ENCODE measurements at places on chromosomes 5 and 9.

DNA sequence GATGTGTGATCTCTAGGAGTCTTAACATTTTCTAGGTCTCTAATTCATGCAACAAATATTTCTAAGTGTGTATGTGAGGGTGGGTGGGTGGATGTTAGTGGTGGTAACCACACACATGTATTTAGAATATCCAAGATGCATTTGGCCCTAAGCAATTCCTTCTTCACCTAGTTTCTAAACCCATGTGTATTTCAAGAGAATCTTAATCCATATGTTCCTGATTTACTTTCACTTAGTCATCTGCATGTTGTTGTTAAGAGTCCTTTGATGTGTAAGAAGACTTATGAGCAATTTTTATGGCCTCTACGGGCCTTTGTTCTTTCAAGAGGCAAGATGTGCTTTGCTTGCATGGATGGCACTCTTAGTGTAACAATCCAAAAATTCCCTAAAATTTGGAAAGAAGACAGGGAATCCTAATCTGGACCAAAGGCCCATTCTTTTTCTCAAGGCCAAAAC, 282.6 kb downstream of the SPATA31D1 start:
- no peak for DNase-seq

- DNase-seq: no peak
Observed at GRCh38 chr5:14465116-14465515, 116.5 kb upstream of the OTULINL start.

DNA sequence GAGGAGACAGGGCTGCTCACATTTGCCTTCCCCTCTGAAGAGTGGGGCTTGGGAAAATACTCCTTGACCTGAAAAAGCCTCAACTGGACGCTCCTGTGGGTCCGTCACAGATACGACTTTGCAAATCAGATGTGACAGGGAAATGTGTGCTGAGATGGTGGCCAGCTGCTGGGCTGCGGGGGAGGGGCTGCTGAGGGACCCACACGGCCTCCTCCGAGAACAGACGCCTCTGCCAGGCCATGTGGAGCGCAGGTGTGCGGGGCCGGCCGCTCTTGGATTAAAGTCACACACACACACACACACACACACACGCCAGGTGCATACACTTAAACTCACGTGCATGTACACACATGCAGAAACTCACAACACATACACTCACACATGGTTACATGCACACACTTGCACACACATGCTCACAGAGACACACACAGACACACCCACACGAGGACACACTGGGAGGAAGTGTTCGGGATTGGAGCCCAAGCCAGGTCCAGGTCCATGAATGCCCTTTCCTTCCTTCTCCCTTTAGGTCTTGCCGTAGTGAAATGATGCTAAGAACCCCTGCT, 167.4 kb downstream of the GAPVD1 start:
- no peak for DNase-seq

DNA sequence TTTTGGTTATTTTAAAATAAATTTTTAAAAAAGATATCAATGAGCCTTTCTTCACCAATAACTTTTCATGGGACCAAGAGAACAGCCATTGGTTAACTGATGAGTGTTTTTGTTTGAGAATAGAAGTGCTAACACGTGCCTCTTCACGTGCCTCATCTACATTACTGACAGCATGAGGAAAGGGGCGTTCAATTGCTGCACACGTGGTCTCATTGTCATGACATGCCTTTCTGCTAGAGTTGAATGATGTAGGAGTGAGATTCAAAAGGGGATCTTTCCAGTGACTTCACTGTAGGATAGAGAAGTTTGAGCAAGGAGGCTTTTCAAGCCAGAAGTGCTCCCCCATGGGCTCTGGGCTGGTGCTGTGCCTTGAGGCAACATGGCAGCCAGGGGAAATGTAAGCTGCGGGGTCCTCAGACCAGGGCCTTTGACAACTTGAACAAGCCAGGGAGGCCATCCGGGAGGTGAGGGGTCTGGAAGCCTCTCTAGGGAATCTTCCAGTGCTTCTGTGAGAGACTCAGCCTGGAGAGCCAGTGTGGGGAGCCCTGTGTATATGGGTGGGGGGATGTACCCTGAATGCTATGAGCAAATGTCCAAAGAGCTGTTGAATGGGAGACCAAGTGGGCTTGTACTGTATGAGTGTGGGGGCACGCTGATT, 51.2 kb upstream of the FSTL4 start:
- DNase-seq: no peak

GRCh38 chr9:121692606-121693387, 41.4 kb downstream of the DAB2IP start:
- DNase-seq: no peak

- DNase-seq: no peak
Observed at GRCh38 chr5:98763001-98763630, 10.3 kb upstream of the RGMB start.

DNA sequence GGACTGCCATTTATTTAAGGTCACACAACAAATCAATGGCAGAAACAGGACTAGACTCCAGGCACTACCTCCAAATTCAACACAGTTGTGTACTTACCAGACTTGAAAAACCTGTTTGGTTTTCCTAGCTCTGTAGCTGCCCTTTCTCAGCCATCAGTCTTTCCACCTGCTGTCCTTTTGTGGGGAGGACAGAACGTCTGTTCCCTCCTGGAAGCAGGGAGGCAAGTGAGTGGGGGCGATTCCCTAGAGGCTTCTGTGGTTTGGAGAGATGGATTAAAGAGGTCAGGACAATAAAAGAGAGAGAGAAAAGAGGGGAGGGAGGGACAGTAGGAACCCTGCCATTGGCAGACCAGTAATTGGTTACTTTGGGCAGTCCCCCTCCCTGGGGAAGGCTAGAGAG, 14.7 kb downstream of the ASTN2 start:
- DNase-seq: peak; percentile 74

GRCh38 chr5:143445776-143446175, 42.3 kb upstream of the NR3C1 start:
- DNase-seq: no peak

DNA sequence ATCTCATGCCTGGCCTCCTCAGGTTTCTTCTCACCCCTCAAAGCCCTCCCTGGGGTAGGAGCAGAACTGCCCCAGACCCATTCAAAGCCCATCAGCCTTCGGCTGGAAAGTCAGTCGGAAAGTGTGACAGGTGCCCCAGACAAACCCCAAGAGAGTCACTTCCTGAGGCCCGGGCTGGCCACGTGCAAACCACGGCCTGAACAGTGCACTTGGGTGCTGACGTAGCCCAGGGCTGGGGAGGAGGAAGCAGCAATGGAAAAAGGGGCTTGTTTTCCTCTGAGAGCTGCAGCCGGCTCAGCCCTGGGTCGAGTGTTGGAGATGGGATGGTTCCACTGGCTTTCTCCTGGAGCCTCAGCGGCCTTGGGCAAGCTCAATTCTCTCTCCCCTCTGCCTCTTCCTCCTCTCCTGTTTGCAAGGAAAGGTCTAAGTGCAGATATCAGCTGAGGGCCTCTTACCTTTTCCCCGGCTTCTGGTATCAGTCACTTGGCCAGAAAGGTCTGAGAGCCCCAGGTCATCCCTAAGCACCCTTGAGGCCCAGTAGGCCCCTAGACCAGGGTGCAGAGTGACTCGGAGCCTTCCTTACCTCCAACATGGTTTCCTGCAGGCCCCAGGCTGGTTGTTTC, 5.9 kb upstream of the EGR1 start:
- DNase-seq: no peak

DNA sequence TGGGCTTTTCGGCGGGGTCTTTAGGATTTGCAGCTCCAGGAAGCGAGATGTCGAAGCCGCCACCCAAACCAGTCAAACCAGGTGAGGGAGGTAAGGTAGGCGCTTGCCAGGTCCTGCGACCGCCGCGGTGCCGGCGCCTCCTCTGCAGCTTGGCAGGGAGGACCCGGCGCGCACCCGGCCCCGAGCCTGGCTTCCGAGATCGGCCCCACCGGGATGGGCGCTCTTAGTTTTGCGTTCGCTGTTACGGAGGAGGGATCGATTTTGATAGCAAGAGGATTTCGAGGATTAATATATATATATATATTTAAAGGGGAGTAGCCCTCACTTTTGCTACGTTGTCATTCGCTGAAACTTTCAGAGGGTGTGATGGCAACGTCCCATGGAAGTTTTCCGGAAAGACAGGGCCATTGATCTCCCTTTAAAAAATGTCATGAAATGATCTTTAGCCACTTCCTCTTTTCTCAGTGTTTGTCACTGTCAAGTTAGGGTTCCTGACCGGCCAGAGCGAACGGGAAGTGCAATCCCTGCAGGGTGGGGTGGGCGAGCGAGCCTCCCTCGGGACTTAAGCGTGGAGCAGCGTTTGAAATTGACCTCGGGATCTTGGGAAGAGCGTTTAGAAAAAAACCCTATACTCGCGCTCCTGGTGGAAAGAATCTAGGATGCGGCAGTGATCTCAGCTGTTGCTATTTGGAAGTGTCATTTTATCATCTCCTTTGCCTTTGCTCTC, 495 bp downstream of the OSTF1 start:
- DNase-seq: peak; percentile 85

GRCh38 chr9:114852050-114852594, 46.3 kb upstream of the TNFSF15 start:
- DNase-seq: peak; percentile 48

DNA sequence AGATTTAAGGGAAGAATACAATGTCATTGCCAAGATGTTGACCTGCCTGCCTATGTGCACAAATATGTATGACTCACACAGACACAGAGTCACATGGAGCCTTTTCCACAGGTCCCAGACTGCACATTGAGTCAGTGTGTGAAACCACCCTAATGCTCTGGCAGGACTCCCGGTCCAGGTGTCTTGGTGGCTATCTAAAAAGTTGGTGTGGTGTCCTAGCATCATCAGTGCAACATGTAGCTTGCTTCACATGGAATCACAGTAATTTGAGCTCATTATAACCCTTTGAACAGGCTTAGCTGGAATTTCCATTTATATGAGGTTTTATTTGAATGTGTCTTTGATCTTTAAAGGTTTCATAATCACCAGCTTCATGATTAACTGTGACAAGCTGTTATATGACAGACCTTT, 10.7 kb downstream of the IFNA5 start:
- DNase-seq: peak; percentile 46

- no peak for DNase-seq
Observed at GRCh38 chr9:135896205-135896604, 11.1 kb downstream of the CAMSAP1 start.

DNA sequence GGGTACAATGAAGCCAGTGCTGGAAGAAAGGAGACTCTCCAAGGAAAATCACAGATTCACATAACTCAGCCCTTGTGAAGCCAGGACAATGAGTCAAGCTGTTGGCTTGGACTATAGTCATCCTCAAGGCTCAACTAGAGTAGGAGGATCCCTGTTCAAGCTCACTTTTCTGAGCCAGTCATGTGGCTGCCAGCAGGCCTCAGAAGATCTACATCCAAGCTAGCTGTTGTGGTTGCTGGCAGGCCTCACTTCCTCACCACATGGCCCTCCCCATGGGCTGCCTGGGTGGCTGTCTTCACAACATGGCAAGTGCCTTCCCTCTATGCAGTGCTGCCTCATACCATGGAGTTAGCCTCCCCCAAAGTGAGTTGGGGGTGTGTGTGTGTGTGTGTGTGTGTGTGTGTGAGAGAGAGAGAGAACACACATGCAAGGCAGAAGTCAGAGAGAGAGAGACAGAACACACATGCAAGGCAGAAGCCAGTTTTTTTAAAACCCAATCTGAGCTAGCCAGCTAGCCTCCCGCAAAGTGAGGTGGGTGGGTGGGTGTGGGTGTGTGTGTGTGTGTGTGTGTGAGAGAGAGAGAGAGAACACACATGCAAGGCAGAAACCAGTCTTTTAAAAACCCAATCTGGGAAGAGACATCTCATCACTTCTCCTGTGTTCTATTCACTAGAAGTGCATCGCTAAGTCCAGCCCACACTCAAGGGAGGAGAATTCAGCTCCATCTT, 17.1 kb downstream of the SCAI start:
- peak; percentile 19 for DNase-seq

Data from prostate gland (tissue), 2 donors.